ENCODE measurements at places on chromosomes 1 and 21.

- DNase-seq: no peak
Measured at GRCh38 chr1:51048021-51048420, 54.0 kb upstream of the C1orf185 start.

- DNase-seq: peak; percentile 34
Measured at GRCh38 chr1:109239409-109240068, 9.8 kb upstream of the CELSR2 start.

DNA sequence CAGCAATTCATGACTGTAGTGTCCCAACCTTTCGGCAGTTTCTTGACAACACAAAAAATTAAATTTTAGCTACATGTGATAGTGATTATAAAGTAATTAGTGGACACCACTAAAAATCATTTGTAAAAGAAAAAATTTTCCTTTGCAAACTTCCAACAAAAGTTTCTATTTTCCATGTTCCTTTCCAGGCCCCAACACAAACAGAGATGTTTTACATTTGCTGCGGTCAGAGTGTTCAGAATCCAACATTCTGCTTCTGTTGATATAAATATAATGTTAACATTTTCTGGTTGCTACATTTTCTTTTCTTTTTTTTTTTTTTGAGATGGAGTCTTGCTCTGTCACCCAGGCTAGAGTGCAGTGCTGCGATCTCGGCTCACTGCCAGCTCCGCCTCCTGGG lies 54.9 kb upstream of the WLS start:
- DNase-seq: no peak

- DNase-seq: peak; percentile 85
Measured at GRCh38 chr1:6028042-6028850, 17.4 kb upstream of the KCNAB2 start.

DNA sequence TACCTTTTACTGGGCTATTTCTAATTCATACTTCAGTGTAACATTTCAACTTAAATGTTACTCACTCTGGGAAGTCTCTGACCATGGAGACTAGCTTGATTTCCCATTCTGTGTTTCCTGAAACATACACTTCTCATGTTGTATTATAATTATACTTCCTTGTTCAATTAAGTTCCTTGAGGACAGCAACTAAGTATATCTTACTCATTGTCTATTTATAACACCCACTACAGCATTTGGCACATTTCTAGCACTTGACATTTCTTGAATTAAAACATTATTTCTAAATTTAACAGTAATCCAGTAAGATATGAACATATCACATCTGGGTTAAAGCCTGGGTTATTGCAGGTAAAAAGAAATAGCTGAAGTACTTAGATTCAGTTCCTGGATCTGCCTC lies 32.4 kb upstream of the F13B start:
- DNase-seq: no peak

DNA sequence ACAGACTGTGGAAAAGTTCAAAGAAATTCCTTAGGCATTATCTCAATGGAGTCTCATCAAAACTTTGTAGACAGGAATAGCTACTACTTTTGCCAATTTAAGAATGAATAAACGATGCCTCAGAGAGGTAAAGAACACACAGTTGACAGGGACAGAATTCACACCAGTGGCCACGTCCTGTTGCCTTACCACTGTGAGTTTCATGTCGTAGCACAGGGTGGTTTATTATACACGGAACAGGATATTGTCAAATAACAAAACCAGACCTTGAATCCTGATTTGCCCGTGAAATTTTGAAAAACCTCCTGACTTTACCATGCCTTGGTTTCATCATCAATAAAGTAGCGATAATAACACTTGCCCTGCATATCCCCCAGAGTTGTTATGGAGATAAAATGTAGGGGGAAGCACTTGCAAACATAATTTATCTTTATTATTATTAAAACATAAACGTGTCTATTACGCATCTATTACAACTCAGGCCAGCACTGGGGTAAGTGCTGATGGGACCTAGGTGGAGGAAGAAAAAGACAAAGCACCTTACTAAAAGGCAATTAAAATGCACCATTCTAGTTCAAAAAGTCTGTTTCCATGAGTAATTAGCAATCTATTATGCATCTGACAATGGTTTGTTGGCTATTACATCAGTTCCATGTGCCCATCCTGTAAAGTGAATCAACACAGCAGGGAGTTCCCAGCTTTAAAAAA lies 408.1 kb upstream of the RUNX1 start:
- peak; percentile 22 for DNase-seq

DNA sequence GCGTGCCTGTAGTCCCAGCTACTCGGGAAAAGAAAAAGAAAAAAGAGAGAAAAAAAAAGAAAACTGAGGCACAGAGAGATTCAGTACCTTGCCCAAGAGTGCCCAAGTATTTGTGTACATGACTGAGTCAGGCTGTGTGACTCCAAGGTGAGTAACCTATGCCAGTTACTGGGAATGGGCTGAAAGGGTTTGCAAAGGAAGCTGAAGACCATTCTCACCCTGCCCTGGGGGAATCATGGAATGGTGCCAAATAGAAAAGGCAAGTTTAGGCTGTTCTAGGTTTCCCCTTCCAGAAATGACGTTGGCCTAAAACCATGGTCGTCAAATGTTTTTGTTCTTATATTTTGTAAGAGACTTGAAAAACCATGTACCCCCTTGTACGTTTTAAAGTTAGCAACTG lies 37.9 kb upstream of the LRIG2 start:
- no peak for DNase-seq

GRCh38 chr1:248158758-248159157 lies 13.8 kb downstream of the OR2M5 start:
- no peak for DNase-seq

DNA sequence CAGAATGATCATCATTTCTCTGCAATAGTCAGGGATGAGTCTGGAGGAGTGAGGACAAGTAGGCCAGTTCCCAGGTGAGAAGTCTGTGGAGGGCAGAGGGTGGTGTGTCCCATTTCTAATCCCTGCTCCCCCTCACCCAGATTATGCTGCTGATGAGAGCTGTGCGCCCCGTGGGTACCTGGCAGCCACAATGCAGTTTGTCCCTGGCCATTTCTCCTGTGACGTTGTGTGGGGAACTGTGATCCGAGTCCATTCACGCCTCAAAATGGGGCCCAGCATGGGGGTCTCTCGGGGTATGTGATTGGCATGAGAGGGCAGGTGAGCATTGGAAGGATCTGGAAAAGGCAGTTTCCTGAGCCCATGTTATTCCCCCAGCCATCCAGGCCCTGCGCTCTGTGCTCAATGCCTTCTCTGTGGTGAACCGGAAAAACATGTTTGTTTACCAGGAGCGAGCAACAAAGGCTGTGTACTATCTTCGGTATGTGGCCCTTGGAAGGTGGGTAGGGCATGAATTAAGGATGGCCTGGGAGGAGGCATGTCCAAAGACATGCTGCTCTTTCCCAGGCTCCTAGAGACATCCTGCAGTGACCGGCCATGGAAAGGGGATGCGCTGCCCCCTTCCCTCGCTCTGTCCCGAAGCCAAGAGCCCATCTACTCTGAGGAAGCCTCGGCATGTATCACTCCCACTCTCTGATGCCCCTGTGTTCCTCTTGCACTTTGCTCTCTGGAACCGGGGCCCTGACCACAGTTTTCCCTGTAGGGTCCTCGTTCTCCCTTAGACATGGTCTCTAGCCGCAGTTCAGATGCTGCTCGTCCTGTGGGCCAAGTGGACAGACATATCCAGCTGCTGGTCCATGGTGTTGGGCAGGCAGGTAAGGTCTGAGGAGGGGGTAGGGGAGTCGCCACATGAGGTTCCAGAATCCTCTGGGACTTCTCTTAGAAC lies 16.4 kb downstream of the HYI start:
- no peak for DNase-seq

- peak; percentile 9 for DNase-seq
Measured at GRCh38 chr1:28516518-28516956, 10.7 kb downstream of the RCC1 start.

- no peak for DNase-seq
Measured at GRCh38 chr1:156931211-156931952, 10.9 kb downstream of the LRRC71 start.

GRCh38 chr1:153768316-153769181 lies 6.7 kb upstream of the SLC27A3 start:
- no peak for DNase-seq

GRCh38 chr1:80365359-80366021 lies 1359.0 kb upstream of the ADGRL4 start:
- DNase-seq: no peak

DNA sequence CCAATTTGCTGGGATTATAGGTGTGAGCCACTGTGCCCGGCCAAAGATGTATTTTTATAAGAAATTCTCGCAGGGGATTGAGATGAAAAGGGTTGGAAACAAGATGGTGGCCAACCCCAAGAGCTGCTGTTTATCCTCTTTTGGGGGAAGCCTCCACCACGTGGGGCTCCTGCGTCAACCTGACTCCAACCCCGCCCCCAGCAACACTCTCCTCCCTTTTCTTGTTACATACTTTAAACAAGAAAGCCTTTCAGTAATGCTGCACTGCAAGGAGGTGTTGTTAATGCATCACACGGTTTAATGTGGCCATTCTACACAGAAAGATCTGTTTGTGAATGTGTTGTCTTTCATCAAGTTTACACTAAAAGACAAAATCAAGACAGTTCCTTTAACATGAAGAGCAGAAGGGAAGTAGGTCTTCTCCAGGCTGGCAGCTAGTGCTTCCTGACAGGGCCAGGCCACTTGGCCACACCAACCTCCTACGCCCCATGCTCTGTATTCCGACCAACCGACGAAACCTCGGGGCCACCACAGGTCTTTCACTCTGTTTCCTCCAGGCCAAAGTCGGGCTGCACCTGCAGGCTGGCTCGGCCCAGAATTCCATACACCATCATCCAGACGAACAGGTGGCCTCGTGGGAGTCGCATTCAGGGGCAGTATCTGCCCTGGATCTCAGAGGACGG lies 25.9 kb downstream of the C2CD2 start:
- no peak for DNase-seq

- DNase-seq: no peak
Measured at GRCh38 chr1:229950020-229950419, 117.0 kb upstream of the GALNT2 start.

- DNase-seq: no peak
Measured at GRCh38 chr21:27244776-27245175, 277.9 kb upstream of the ADAMTS5 start.

DNA sequence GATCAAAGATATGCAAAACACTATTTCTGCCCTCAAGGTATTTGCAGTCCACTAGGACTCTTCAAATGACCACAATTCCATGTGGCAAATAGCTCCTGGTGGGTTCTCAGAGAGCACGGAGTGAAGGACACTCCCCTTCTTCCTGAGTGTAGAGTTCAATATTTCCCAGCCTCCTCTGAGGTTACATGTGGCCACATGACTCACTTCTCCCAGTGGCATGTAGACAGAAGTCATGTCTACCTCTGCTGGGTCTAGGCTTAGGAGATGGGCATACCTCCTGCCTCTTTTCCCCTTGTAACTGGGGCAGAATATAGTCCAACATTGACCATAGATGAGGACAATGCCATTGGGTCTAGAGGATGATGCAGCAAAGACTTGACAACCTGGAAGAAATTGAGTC lies 191.4 kb downstream of the MIS18A start:
- no peak for DNase-seq

- no peak for DNase-seq
Measured at GRCh38 chr1:87154384-87154783, 174.3 kb upstream of the LMO4 start.

DNA sequence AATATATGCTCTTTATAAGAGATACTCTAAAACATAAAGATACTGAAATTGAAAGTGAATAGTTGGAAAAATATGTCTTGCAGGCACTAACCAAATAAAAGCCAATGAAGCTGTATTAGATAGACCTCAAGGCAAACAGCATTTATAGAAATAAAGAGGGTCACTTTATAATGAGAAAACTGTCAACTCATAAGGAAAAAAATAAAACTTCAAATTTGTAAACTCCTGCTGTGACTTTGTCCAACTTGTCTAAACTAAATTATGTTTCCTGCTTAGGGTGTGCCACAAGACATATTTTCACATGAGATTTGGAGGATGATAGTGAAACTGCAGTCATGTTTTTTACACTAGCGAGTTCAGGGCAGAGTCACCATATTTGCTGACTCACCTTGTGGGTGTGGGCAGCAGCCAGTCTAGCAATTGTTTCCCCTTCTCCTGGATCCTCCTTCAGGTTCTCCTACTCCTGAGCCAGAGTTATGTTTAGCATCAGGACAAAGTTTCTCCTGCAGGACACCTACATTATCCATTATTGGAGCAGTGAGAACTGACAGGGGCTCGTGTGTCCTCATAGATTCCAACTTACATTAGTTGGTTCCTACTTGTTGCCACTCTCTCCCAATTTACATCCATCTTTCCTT lies 43.8 kb downstream of the CD53 start:
- peak; percentile 68 for DNase-seq

Measured in activated CD4-positive, alpha-beta T cell treated with anti-CD3 and anti-CD28 coated beads, Interleukin-2, Interleukin-6, amounts not matched to agents 100 ng/mL and 50 ng/mL, durations not matched to agents 16 hours and 8 hours (primary cell).